ENCODE measurements at places on chromosomes 16 and 17. TPM values are rescaled to one million over a fixed set of nuclear protein-coding genes. Genes with fewer than 3 reads are reported as not detected.
A peak's percentile ranks its signal among the peaks of the same experiment; 100 is the strongest.

DNA sequence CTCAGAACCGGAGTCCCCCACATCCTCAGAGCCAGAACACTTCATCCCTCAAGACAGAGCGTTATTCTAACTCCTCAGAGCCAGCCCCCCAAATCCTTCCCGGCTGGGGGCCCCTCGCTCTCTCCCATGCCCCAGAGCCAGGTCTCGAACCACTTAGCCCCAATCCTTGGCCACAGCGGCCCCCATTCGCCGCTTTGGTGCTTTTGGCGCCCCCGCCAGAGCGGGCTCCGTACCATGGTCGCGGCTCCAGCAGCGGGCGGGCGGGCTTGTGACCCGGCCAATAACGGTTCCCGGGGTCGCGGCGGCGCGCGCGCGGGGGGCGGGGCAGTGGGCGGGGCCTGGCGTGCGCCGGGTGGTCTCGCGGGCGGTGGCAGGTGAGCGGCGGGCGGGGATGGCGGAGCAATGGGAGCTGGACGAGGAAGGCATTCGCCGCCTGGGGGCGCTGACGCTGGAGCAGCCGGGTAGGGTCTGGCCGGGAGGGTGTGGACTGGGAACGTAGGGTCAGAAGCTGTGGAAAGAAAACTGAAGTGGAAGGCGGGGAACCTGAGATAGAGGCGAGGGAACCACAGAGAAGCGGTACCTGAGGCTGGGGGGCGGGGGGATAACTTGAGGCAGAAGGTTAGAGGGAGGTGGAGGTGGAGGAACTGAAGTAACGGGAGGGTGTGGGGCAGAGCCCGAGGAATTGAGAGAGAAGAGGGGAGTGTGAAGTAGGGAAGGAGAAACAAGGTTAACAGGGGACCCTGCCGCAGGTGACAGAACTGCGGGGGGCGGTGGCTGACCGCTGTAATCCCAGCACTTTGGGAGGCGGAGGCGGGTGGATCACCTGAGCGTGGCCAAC, at the start of the genes KCTD19 and LRRC36:
KCTD19 (minus strand) TSS at position 270 of the 838 bp plus-strand sequence; CDS start at position 236, 34 bp downstream.
LRRC36 (plus strand) TSS at position 344 of the 838 bp plus-strand sequence; CDS start at position 392, 48 bp downstream.
- DNase-seq: peak; percentile 25

GRCh38 chr16:67563708-67564468, 1.6 kb downstream of the CTCF start:
- DNase-seq: no peak

- DNase-seq: no peak
Observed at GRCh38 chr17:46063241-46063640, 64.2 kb downstream of the STH start.

- no peak for DNase-seq
Observed at GRCh38 chr16:67117716-67118115, 8.0 kb downstream of the PHAF1 start.

GRCh38 chr17:34000639-34001038, 254.4 kb upstream of the CCL2 start:
- DNase-seq: no peak

DNA sequence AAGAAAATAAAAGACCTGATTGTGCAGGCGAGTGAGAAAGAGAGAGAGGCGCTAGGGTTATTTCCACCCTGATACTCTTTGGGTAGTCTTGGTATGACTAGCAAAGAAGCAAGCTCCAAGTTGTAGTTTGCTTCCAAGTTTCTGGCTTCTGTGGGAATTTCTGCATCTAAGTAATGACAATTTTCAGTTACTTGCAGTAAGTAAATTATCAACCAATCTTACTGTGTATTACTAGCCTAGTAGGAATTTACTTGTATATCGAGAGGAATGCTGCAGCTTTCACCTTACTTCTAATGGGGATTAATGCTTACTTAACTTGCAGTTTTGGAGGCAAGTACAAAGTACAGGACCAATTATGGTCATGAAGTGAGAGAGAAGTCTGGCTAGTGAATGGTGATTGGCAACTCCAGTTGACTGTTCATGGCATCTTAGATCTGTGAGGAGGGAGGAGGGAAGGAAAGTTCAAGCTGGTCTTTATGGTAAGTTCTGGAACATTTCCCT, 31.9 kb downstream of the TENT4B start:
- DNase-seq: no peak

GRCh38 chr17:72173499-72174116, 52.8 kb downstream of the SOX9 start:
- no peak for DNase-seq

GRCh38 chr17:42700586-42701289, 18.4 kb downstream of the CNTNAP1 start:
- DNase-seq: no peak

DNA sequence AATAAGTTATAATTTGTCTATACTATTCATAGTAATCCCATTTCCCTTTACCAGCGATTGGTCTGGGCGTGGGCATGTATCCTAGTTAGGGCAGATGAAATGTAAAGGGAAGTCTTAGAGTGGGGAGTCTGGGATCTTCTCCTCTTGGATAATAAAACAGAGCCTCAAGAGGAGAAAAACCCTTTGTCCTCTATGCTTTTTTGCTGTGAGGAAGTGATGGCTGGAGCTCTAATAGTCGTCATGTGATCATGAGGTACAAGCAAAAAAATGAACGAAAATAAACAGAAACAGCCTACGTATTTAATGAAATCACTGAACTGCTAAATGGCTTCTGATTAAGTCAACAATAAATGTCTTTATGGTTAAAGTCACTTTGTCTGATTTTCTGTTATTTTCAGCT, 26.8 kb downstream of the EFCAB5 start:
- no peak for DNase-seq

- no peak for DNase-seq
Observed at GRCh38 chr16:67017421-67017750, 11.6 kb upstream of the CBFB start.

GRCh38 chr16:19875900-19876299, 8.7 kb downstream of the GPRC5B start:
- DNase-seq: no peak

DNA sequence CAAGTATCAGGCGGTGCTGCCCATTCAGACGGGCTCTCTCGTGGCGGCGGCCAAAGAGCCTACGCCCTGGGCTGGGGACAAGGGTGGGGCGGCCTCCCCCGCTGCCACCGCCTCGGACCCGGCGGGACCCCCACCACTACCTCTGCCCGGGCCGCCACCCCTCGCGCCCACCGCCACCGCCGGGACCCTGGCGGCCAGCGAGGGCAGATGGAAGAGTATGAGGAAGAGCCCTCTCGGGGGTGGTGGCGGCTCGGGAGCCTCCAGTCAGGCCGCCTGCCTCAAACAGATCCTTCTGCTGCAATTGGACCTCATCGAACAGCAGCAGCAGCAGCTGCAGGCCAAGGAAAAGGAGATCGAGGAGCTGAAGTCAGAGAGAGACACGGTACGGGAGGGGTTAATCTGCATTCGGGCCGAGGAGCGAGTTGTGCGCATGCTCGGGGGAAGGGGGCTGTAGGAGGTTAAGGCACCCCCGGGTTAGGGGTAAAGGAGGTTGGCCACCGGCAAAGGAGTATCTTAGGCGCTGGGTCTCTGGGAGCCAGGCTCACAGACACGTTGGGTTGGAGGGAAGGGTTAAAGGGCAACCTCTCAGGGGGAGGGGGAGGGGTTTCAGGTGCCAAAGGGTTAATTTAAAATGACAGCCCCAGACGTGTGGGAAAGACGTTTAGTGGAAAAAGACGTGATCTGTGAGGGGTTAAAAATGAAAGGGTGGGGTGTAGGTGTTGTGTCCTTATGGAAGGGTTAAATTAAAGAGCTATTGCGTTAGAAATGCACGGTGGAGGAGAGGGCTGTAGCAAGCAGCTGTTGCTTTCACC, 1.4 kb downstream of the MSL1 start:
- no peak for DNase-seq

DNA sequence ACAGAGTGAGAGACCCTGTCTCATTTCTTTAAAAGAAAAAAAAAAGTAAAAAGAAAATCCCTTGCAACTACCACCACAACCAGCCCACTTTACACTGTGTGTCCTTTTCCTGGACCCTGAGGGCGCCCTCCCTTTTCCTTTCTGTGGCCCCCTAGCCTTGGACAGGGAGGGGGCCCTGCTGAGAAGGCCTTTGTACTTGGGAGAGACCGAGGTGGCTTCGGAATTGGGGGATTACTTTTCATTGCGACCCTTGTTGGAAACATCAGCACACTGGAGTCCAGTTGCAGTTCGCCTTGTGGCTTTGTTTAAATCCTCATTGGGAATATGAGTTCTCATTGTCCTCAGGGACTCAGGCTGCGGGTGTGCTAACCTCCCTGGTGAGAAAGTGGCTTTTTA, 9.4 kb upstream of the DNASE1 start:
- DNase-seq: no peak

DNA sequence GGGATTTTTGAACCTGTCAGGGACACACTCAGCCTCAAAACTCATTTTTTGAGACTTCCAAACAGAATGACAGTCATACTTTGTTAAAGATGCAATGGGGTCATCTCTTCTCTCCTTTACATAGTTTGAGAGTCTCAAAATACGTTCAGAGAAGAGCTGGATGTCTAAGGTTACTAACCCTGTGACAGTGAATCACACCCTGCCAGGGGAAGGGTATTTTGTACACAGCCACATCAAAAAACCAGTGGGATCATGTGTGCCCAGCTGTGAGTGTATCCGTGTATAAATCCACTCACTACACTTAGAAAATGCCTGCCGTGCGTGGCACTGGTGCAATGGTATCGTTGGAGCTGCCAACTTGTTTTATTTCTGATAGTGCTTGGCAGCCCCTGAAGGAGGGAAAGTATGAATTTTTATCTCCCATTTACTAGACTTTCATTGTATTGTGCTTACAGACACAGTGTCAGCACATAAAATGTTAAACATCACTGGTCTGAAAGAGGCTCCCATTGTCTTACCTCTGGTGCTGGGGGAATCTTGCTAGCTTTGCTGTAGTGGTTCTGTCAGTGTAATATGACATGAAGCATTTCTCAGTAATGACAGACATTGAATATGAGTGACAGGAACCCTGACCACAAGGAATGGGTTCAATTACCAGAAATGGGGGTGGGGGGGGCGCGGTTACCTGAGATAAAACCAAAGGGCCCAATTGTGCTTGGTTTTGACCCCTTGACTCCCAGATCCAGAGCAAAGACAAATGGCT, 256.3 kb downstream of the FTO start:
- no peak for DNase-seq

DNA sequence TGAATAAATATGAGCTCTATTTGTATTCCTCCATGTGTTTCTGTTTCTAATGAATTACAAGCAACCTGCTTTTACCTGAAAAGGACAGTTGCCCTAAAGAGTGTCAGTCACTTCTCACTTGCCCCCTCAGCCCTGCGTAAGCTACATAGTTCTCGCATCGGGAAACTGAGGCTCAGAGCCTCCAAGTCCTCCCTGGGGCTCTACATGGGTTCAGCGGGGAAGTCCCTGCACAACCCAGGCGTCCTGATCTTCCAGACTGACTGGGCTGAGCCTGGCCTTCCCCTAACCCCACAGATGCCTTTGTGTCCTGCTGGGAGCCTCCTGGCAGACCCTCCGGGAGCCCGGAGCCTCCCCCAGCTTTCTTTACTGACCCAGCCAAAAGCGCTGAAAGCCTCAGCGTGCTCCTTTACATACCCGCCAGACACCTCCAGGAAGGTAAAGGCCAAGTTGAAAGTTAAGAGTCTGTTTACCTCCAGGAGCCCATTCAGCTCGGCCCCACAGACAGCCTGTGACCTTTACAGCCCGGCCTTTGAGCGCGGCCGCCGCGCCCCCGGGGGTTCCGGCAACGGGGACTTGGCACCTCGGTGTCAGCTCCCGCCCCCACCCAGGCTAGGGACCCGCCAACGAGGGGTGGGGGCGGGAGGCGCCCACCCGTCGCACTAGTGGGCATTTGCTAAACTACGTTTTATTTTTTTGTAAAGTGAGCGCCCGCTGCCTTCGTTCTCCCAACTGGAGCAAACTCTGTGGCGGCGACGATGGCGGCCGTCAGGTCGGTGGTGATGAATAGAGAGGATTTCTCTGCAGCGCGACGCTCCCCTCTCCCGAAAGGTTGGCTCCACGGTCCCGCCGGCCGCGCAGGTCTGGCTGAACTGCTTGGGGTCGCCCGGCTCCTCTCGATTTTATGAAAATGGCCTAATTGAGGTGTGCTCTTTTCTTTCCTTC, 4.4 kb upstream of the HOXB13 start:
- no peak for DNase-seq

DNA sequence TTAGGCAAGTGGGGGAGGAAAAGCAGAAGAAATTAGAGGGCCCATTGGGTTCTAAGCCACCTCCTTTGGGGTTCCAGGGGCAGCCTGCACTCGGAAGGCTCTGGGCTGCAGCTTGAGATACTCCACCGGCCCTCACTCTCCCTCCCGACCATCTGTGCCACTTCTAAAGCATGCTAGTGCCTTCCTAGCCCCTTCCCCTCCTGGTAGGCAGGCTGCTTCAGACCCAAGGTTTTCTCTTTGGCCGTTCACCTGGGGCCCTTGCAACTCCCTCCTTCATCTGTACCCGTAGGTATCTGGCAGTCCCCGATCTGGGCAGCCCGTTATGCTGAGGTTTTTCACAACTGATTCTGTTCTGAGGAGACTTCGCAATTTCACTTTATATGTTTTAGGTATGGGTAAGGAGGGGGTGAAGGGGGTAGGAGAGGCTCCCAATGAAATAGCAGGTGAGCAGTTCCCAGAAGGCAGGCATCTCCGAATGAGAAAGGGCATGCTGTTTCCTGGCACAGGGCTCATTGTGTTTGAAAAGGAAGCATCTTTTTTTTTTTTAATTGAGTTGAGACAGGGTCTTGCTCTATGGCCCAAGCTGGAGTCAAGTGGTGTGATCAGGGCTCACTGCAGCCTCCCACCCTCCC, 98.7 kb downstream of the RAB11FIP4 start:
- DNase-seq: no peak

- DNase-seq: no peak
Observed at GRCh38 chr16:75908331-75909117, 182.2 kb upstream of the CPHXL start.

DNA sequence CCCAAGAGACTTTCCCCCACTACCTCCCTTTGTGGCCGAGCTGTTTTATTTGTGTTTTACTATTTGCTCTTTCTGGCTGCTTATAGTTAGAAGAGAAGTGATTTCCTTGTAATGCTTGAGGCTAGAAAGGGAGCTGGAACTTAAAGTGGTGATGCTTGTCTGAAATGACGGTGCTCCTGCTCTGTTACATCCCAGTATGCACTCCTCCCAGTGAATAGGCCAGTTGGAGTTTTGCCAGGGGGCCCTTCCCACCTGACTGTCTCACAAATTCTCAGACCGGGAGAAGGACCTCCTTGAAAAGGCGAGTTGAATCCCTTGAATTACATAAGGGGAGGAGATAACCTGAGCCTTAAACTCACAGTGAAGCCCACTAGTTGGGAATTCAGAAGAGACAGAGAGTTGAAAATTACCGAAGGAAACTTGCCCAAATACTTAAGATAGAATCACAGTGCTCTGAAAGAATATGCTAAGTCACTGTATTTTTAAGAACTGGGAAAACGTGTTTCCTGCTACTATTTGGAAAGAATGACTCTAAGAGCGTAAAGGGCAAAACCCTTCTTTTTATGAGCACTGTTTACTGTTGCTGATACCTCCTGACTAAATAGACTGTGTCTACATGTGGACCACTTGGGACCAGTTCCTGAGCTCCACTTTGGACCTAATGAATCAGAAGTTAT, 84.7 kb upstream of the CLEC3A start:
- DNase-seq: no peak

The TMEM88 gene
- total RNA-seq: 20.2 TPM

The BFAR gene
- 47.3 TPM for total RNA-seq

The EIF3C gene
- 194 TPM for total RNA-seq

The PERCC1 gene
- not detected for total RNA-seq
